ENCODE measurements at places on chromosomes 4 and X.

- DNase-seq: peak; percentile 35
Measured at GRCh38 chrX:49129427-49129826, 5.9 kb upstream of the GPKOW start.

DNA sequence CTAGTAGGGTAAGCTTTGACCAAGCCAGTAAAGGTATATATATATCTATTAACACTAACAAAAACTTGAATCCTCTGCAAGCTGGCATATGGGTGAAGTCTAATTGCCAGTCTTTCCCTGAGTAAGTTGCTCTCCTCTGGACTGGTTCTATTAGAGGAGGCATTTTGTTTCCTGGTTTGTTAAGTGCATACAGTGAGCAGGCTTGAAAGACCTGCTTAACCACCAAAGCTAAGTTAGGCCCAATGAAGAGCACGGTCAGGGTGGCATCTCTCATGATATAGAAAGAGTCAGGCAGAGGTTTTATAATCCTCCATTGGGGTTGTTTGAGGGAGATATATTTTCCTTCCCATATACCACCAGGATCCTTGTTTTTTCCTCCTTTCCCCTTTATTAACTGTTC is 9.6 kb upstream of the AREG start:
- no peak for DNase-seq

- DNase-seq: no peak
Measured at GRCh38 chrX:47216393-47216925, 2.0 kb upstream of the CDK16 start.

- no peak for DNase-seq
Measured at GRCh38 chrX:120672841-120673530, 43.1 kb upstream of the C1GALT1C1 start.

DNA sequence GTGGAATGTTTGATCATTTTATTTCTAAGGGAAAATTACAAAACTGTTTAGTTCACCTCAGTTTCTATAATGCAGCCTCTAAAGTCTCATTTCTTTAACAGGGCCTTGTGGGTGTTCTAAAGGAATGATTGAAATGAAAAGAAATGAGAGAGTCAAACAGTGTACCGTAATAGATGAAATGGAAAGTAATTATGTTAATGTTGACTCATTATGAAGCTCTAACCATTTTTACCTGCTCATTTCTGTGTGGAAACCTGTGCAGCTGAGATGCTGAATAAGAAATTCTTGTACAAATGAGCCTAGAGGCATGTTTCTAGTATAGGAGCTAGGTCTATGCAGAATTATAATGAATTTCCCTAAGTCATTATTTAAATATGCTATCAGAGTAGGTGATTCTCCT is 45.2 kb upstream of the RPA4 start:
- DNase-seq: no peak

DNA sequence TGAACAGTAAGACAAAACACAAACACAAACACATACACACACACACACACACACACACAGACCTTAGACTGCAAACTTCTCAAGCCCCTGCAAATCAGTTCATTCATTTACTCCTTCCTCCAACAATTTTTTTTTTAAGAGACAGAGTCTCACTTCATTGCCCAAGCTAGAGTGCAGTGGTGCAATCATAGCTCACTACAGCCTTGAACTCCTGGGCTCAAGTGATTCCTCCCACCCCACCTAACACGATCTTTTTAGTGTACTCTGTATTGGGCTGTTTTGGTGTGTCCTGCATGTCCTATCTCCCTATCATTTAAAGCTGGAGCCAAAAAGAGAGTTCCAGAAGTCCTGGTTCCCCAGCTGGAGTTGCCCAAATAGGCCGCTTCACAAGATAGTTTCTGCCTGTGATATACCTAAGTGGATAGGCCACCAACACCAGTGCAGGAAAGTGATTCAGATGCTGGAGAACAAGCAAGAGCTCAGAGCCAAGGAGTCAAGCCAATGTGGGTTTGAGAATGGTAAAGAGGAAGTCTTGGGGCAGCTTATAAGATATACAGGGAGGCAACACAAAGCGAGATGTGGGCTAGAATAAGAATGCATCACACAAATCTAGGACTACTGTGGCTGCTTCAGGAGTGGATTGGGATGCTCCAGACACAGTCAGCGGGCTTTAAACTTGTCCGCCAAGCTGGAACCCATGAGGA is 85.4 kb upstream of the RAPGEF2 start:
- DNase-seq: no peak

DNA sequence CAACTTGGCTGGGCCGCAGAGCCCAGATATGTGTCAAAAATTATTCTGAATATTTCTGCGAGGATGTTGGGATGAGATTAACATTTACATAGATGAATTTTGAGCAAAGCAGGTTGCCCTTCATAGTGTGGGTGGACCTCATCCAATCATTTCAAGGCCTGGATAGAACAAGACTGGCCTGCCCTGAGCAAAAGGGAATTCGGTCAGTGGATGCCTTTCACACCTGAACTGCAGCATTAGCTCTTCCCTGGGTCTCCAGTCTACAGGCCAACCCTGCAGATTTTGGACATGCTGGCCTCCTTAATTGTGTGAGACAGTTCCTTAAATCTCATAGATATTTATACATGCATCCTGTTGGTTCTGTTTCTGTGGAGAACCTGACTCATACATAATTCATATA is 32.4 kb upstream of the SLC10A4 start:
- no peak for DNase-seq

GRCh38 chrX:100477467-100477866 is 67.4 kb upstream of the PCDH19 start:
- DNase-seq: no peak

- no peak for DNase-seq
Measured at GRCh38 chr4:85569730-85570299, 94.9 kb downstream of the ARHGAP24 start.

GRCh38 chrX:77087529-77088169 is 359.5 kb upstream of the FGF16 start:
- no peak for DNase-seq

GRCh38 chrX:119757979-119758730 is at the start of gene SOWAHD:
Gene SOWAHD (plus strand): TSS chrX:119758588. CDS start chrX:119758668, 80 bp downstream.
- peak; percentile 57 for DNase-seq

All from suppressor macrophage treated with lipopolysaccharide for 1 hour (primary cell).